Stimulated activated CD4-positive, alpha-beta T cell treated with anti-CD3 and anti-CD28 coated beads, TNF-alpha, amount 100 ng/mL, for 24 hours (primary cell): ENCODE measurements at places on chromosomes 2 and 18.
A peak's percentile ranks its signal among the peaks of the same experiment; 100 is the strongest.

GRCh38 chr2:8399731-8400130 lies 282.1 kb upstream of the ID2 start:
- DNase-seq: no peak

DNA sequence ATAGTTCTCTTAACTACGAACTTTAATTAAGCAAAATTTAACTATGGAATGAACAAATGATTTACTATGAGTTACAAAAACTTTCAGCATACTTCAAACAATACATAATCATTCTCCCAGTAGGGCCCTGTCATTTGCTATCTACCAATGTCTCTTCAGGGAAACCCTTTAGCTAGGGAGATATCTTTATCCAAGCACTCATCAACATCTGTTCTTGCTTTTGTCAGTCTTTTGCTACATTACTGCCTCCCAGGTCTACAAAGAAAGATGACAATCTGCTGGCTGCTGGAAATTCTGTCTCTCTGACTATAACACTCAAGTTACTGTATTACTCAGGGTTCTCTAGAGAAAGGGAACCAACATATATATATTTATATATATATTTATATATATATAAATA lies 1626.3 kb upstream of the CELF4 start:
- DNase-seq: no peak

- DNase-seq: no peak
Observed at GRCh38 chr2:62467100-62467474, 38.9 kb downstream of the TMEM17 start.

DNA sequence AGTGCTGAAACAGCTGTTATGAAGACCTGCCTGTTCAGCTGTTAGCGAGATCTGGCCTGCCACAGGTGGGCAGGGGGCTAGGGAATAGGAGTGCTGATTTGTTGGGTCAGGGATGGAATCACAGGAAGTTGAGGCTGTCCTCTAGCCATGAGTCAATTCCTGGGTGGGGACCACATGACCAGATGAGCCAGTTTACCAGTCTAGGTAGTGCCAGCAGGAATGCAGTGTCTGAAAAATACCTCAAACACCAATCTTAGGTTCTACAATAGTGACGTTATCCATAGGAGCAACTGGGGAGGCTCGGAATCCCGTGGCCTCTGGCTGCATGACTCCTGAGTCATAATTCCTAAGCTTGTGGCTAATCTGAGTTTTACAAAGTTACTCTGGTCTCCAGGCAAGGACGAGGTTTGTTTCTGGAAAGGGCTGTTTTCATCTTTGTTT lies 44.9 kb downstream of the DYSF start:
- no peak for DNase-seq

- no peak for DNase-seq
Observed at GRCh38 chr2:50773211-50773932, 258.6 kb downstream of the NRXN1 start.

DNA sequence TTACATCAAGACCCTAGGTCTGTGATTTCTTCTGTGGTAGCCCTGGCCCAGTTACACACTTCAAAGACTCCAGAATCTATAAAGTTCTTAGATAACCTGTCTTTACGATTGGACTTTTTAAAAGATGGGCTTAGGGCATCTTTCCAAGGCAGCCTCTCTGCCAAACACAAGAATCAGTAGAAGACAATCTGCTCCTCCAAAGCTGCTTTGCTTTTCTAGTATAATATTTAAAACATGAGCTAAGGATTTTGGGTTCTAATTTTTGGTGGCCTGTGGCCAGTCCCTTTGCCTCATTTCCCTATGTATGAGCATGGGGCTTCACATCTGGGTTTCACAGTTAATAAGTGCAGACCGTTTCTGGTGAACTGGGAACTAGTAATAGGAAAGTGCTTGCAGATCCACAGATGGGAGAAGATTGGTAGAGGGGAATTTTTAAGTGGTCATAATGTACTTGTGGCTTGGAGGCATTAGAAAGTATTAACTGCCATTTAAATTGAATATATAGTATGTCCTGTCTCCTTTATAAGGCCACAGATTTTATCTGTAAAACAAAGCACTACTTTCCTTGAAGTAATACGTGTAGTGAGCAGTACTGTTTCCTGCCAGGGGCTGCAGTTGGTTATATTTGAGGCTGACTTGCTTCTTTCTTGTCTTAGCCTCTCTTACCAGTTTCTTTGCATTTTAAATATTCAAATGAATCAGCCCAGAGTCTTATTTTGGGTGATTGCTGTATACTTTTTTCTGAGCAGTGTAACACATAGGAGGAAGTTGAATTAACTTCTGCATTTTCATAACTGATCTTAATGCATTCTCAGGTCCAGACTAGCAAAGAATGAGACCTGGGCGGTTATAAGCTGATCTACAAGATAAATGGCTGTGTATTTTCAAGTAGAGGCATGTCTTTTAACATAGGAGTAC lies 1.5 kb downstream of the ARPC2 start:
- no peak for DNase-seq

DNA sequence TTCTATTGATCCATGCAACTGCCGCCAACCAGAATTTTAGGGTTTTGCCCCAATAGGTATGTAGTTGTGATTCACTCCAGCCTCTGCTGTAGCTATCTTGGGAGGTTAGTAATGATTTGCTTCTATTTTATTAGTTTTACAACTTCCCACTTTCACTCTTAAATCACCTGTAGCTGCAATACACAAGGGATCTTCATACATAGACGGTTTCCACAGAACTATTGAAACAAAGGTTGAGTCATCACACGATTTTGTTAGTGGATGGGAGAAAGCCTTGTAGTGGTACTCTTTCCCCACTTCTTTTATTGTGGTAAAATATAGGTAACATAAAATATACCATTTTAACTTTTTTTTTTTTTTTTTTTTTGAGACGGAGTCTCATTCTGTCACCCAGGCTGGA lies 104.2 kb upstream of the SPRED2 start:
- DNase-seq: no peak

DNA sequence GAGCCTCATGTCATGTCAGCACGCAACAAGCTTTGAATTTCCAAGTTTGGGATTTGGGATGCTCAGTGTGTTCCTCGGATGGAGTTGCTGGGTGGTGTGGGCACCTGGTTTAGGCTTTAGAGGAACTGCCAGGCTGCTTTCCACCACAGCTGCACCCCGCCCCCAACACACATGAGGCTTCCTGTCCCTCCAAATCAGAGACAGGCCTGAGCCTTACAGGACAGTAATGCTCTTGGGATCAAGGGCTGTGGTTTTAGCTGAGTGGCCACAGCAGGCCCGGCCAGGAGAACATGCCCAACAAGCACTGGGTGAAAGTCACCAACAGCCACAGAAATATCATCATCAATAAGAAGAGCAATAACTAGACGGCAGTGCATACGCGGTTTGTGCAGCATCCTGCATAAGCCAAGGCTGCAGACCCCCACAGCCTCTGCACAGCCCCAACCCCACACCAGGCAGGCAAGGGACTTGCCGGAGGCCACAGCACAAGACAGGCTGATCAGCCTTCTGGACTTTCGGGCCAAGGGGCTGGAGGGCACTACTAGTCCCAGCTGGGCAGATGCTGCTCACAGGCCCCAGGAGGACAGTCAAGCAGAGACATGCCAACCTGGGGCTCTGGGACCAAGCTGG lies 29.7 kb upstream of the GPC1 start:
- DNase-seq: no peak

GRCh38 chr18:2049986-2050385 lies 521.3 kb downstream of the METTL4 start:
- no peak for DNase-seq

GRCh38 chr2:69021727-69022126 lies 8.7 kb downstream of the ANTXR1 start:
- no peak for DNase-seq

GRCh38 chr2:240402566-240403272 lies 32.7 kb upstream of the GPC1 start:
- DNase-seq: peak; percentile 30

- no peak for DNase-seq
Observed at GRCh38 chr2:177633111-177633510, 240.5 kb downstream of the AGPS start.

- DNase-seq: no peak
Observed at GRCh38 chr2:158112992-158113391, 11.3 kb downstream of the UPP2 start.

GRCh38 chr18:13136056-13136903 lies 82.3 kb upstream of the LDLRAD4 start:
- no peak for DNase-seq

DNA sequence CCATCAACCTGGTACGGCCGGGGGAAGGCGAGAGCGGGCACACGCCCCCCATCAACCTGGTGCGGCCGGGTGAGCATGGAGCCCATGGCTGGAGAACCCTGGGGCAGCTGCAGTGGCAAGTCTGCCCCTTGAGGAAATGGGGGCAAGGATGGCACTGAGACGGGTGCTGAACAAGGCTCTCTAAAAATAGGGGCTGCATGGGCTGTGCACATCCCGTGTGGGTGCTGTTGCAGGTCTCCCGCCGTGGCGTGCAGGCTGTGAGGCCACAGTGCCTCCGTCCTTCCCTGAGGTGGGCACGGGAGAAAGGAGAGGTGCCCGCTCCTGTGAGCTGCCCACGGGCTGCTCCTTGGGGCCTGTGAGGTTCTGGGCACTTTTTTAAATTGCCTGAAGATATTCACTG lies 99.2 kb downstream of the NFATC1 start:
- no peak for DNase-seq

GRCh38 chr2:163773276-163773675 lies 37.5 kb upstream of the FIGN start:
- no peak for DNase-seq

- no peak for DNase-seq
Observed at GRCh38 chr2:105391763-105392662, 6.8 kb downstream of the FHL2 start.

DNA sequence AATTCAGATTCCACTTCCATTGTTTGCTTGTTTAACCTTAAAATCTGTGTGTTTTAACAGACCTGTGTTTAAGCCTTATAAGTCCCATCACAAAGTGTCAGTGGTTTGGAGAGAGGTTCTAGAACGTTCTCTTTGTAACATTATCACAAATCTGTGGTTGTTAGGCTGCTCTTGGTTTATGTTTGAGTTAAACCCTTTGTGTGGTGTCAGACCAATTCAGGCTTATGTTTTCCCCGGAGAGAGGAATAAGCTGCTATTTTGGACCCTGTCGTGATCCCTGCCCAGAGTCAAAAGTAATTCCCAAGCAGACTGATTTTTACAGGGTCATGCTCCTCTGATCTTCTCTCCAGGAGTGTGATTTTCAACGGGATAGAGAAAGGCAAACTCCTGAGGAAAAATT lies 43.8 kb upstream of the LTBP1 start:
- no peak for DNase-seq

DNA sequence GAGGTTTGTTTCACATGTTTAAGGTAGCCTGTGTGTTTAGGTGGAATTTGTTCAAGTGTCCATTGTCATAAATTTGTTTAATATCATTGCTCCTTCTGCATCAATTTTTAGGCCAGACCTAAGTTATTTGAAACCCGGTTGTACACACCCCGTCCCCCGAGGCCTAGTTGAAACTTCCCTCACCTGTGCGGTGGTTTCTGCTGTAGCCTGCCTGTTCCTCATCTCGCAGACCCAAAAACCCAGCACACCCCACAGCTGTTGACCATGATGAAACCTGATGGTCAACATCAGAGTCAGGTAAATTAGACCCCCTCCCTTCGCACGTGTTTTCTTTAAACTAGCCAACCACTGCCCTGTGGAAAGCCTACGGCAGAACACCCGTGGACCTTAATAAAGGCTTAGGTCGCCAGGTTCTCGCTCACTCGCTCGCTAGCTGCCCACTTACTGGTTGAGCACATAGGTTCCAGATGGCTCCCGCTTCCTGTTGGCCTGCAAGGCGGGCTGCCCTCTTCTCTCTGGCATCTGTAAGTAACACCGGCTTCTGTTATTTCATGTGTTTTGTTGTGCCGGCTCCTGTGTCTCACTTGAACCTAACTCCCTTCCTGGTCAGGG lies 64.4 kb downstream of the EML6 start:
- no peak for DNase-seq

DNA sequence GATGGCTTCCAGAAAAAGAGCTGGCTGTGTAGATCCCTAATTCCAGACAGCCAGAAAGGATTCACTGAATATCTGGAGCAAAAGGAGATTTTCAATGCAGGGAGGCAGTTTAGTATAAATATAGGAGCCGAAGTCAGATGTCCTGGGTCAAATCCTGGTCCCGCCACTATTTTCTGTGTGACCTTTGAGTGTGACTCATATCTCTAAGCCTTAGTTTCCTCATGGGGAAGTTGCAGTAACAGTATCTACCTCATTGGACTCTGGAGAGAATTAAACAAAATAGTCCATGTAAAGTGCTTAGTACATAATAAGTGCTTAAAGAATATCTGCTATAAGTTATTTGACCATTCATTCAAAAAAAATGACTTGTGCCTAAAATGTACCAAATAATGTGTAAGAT lies 52.1 kb upstream of the ITGA6 start:
- DNase-seq: no peak

DNA sequence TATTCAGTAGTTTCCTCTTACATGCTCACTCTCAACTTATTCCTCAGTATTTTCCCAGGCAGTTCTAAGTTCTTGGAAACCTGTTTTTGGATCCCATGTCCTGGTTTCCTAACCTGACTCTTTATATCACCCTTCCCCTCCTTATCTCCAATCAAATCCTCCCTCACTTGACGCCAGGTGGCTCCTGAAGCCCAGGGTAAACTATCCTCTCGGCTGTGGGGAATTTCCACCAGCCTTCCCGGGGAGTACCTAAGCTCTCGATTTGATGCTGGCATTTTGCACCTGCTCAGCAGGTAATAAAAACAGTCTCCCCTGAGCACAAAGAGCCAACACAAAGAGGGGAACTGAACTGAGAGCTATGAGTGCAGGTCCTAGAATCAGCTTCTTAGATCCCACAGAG lies 538.0 kb downstream of the SLC4A3 start:
- DNase-seq: no peak

- DNase-seq: no peak
Observed at GRCh38 chr18:54958704-54959625, at the start of gene CCDC68. CCDC68 (minus strand) TSS chr18:54959461; CDS start chr18:54942791, 16,670 bp downstream.

- DNase-seq: no peak
Observed at GRCh38 chr2:175805442-175806124, 196.5 kb downstream of the LNPK start.

- DNase-seq: no peak
Observed at GRCh38 chr18:67935638-67936037, 419.1 kb upstream of the DSEL start.

- DNase-seq: no peak
Observed at GRCh38 chr2:130259594-130259993, 61.4 kb upstream of the TUBA3E start.

GRCh38 chr2:168165397-168165796 lies 82.0 kb downstream of the STK39 start:
- no peak for DNase-seq

GRCh38 chr18:76619621-76620315 lies 124.7 kb upstream of the ZNF516 start:
- no peak for DNase-seq

GRCh38 chr2:64932371-64933216 lies 56.6 kb upstream of the SLC1A4 start:
- DNase-seq: no peak

DNA sequence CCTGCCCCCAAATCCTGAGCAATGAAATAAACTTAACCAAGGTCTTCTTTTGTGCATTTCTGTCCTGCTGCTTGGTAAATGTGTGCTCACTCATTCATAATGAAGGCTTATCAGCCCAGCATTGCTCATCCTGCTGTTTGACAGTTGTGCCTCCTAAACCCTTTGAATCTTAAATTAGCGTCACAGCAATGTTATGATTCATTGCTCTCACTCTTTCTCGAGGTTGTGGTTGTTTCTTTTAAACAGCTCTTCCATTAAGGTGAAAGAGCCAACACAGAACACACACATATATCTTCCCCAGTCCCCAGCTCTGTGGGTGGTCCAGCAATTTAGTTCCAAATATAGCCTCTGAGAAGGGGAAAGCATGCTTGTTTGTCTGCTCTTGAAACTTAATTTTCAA lies 84.0 kb downstream of the EVA1A start:
- no peak for DNase-seq
